ENCODE measurements at places on chromosomes 3 and 15.

DNA sequence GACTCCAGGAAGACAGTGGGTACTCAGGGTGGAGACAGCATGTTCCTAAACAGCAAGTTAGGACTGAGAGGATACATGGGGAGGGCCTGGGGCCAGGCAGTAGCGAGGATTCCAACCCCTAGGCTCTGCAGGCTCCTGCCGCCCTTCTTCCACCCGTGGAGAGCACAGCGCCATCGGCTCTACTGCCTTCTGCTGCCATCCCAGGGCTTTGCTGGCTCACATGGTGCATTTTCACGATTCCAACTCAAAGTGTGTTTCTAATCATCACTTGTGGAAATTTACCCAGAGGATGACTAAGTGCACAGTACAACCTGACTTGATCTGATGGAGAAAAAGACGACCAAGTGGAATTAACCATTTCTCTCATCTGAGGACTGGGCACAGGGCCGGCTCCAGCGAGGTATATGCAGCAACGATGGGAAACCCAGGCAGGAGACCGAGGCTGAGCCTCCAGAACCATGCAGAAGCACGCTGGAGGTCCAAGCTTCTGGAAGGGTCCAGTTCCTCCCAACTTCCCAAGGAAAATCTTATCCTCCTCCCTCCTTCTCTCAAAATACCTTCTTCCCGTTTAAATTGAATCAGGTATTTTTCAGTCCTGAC is 104.6 kb downstream of the LRIG1 start:
- no peak for DNase-seq

DNA sequence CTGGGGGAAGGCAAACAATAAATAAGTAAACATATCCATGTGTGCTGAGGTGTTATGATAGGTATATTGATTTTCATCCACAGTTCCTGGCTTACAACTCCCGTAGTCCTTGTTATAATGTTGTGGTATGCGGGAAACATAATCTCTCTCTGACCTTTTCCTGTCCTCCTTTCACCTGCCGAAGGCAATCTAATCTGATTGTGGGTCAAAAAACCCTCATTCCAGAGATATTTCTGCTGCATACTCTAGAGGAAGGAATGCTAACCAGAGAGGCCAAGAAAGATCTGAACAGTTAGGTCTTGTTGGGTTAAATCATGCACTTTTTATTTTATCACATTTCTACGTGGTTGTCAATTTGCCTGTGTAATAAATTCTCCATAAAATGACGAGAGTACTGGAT is 383.6 kb upstream of the SEMA6D start:
- no peak for DNase-seq

- peak; percentile 95 for DNase-seq
These were observed 226.1 kb downstream of the VPS13C start for GRCh38 chr15:61834076-61834697.

- no peak for DNase-seq
These were observed 1023.2 kb downstream of the TBL1XR1 start for GRCh38 chr3:176174060-176174459.

DNA sequence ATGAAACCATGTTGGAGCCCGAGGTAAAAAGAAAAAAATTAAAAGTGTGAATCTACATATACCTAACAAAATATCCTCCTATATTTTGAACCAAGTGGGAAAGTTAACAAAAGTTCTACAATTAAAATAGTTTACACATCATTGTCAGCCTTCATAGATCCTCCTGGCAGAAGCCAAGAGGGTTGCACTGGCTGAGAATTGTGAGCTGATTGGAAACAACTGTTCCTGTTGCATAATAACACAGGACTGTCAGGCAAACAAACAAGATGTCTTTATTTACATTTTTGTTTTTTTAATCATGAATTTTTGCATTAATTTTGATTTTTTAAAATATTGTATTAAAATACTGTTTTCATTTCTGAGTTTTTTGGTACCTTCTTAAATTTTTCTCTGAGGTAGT is 215.2 kb upstream of the MME start:
- no peak for DNase-seq

GRCh38 chr3:56347219-56347871 is 120.9 kb downstream of the ERC2 start:
- DNase-seq = peak; percentile 49

DNA sequence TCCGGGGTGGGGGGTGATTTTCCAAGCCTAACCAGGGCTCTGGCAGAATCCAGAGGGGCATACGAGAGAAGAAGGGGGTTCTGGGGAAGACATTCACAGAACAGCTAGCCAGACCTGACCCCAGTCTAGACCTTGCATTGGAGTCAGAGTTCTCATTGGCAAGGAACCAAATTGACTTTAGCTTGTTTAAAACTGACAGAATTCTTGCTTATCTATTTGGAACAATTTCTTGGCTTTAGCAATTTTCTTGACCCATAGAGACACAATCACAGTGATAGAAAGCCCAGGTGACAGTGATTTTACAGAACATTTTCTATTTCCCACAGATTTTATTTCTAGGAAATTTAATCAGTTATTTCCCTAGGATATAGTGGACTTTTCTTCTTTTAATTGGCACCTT is 23.6 kb upstream of the ATP11B start:
- no peak for DNase-seq
